HT1080 (cell line): ENCODE measurements at places on chromosomes 2 and 18.

- no peak for DNase-seq
Measured at GRCh38 chr2:17574406-17575073, 34.0 kb downstream of the VSNL1 start.

GRCh38 chr2:23009545-23010149 is 375.3 kb upstream of the KLHL29 start:
- peak; percentile 23 for DNase-seq

DNA sequence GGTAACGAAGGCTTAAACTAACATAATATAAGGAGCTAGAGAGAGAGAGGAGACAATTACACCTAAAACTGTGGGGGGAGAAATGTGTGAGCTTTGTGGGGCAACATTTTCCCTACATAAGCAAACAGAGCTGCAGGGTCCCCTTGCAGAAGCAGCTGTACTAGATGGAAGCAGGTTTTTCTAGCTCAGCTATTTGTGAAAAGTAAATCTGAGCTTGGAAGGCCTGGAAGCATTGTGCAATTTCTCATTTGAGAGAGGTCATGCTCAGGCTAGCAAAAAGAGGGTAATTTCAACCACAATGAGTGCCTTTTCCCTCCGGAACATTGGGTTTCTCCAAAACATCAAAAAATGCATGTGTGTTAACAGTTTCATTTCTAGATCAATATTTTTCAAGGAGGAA is 130.0 kb downstream of the ARL4C start:
- DNase-seq, result no peak

GRCh38 chr18:43919551-43919950 is 642.3 kb upstream of the SYT4 start:
- no peak for DNase-seq

DNA sequence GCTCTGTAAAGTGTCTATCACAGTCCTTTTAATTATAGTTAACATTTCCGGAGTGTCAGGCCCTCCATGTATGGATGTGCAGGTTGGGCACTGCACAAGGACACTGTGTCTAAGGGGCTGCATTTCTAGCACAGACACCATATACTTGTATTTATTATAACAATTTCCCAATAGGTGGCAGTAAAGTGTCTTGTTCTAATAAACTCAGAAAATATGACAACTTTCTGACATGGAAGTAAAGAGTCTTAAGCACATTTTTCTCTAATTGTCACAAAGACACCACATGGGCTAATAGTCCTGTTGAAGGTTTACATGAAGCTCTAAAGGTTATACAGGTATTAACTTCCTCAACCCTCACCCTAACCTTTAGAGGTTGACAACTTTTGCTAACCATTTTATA is 156.6 kb downstream of the DYSF start:
- peak; percentile 34 for DNase-seq
